ENCODE measurements at places on chromosomes 11 and 22.

- DNase-seq: no peak
These were observed 74.1 kb downstream of the ADM start for GRCh38 chr11:10379022-10379421.

GRCh38 chr11:61793829-61794204 is 1.1 kb downstream of the FEN1 start:
- DNase-seq: no peak

DNA sequence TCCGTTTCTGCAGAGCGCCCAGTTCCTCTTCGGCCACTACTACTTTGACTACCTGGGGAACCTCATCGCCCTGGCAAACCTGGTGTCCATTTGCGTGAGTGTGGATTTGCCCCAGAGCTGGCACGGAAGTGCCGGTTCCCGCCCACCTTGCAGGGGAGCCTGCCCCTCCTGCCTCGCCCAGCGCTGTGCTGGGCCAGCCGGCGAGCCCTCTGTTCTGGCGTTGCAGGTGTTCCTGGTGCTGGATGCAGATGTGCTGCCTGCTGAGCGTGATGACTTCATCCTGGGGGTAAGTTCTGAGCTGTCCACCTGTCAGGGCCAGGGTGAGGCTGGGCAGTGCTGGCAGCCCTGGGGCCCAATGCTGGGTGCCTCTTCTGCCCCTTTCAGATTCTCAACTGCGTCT is 29.8 kb downstream of the TPCN2 start:
- no peak for DNase-seq

DNA sequence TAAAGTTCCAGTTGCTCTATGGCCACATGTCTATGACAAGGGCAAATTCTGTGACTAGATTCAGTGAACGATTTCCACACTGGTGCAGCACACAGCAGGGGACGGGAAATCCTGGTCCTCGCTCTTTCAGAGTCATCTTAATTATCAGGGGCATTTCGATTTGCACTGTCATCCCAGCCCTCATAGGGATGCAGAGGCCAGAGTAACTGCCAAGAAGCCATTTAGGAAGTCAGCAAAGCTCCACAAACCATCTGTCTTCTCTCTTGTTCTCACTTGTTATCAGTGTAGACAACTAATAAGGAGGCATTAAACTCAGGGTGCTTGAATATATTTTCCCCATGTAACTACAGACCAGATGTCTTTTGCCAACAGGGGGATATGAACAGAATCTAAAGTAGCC is 151.7 kb downstream of the STK33 start:
- DNase-seq: no peak

DNA sequence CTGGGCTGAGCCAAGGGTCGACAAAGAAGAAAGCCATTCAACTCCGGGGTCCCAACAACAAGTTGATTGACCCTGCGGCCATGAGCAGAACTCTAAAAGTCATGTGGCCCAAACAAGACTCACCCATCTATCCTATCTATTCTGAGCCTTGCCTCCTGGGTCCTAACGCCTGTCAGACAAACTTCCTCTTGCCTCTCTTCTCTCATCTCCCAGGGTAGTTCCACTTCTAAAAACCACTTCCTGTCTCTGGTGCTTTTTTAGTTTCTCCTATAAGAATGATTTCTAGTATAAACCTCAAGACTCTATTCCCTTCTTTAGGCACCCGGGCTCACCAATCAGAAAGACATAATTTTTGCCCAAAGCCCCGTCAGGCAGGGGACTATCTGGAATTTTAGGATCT is 530.2 kb downstream of the DLG2 start:
- DNase-seq: no peak

- DNase-seq: peak; percentile 51
These were observed 37.5 kb downstream of the ZC3H12C start for GRCh38 chr11:110130642-110131238.

DNA sequence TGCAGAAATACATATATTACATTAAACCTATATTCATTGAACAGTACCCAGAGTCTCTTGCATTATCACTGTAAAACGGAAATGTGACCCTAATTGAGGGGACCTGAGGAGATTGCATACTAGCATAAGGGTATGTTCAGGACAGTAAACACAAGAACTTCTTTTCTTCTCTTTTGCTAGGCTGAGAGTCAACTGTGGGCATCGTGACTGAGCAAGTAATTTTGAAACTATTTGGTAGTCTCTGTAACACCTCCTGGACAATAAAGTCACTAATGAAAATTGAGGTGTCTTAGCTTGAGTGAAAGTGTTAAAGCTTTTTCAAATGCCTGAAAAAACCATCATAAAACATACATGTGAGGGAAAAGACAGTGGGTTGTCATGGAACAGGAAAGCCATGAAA is 90.9 kb downstream of the PDHX start:
- DNase-seq: no peak

DNA sequence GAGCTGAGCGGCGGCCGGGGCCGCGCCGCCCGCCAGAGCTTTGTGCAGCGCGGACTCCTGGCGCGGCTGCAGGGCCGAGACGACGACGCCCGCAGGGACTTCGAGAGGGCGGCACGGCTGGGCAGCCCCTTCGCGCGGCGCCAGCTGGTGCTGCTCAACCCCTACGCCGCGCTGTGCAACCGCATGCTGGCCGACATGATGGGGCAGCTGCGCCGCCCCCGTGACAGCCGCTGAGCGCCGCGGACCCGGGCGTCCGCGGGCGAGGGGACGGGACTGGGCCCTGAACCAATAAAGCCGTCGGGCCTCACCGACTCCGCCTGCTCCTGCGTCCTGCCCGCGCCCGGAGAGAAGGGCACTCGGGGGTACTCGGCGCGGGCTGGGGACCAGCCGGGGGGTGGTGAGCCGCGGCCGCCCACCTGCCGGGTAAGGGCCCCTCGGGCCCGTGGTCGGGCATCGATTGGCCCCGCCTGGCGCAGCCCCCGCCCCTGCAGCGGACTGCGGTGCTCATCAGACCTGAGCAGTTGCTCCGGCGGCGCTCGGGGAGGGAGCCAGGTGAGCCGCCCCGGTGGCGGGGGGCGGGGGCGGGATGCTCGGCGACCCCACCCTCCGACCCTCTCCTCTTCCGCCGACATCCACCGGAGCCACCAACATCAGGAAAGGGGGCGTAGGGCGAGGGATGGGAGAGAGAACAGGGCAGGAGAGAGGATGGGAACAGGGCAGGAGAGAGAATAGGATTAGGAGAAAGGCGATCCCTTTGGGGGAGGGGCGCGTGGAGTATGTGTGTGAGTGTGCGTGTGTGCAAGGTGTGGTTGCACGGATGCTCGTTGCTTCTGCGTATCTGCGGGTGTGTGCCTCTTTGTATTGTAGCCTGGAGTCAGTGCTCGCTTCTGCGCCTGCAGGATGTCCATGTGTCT is at the start of gene TMEM25:
Gene TMEM25, plus strand, starts transcription at position 510 of the 914 bp plus-strand sequence. CDS start 610 bp downstream, outside the sequence.
- no peak for DNase-seq

GRCh38 chr11:104435494-104435893 is 271.5 kb upstream of the PDGFD start:
- DNase-seq: no peak

DNA sequence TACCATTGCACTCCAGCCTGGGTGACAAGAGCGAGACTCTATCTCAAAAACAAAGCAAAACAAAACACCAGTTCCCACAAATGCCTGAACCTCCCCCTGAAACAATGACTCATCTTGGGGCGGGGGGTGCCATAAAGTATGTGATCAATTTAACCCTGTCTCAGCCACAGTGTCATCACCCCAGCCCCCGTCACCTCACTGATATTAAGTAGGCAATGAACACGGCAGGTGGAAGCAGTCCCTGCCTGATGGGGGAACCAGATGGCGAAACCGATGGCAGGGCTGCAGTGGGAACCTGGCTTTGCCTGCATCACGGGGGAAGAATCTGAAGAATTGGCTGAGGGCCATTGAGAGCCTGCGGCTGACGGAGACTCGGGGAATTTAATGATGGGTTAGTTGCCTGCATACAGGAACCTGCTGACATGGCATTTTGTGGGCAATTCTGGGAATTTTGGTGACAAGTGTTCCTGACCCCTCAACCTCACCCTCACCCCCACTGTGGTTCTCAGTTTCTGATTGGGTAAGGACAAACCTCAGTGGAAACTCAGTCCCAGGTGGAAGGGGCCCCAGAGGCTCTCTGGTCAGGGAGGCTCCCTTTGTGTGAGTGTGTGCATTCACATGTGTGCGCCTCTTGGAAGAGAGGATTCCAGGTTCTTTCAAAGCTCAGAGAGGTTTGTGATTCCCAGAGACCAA is 39.1 kb upstream of the SHISAL1 start:
- no peak for DNase-seq

DNA sequence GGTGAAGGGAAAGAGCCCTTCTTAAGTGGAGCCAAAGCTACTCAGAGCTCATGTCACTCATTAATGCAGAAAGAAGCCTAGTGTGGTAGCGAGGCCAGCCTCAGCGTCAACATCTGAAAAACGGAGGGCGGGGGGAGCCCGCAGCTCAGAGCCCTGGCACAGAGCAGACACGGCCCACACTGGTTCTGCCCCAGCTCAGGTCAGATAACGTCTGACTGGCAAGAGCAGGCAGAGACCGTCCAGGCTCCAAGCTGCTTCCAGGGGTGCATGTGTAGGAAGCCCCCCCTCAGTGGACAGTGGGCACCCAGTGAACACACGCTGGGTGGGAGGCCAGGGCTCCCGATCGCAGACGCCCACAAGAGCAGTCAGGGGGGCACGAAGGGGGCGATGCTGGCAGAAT is 100.8 kb downstream of the SHANK2 start:
- no peak for DNase-seq

- DNase-seq: peak; percentile 16
These were observed 266.7 kb upstream of the CTSC start for GRCh38 chr11:88604260-88604659.

DNA sequence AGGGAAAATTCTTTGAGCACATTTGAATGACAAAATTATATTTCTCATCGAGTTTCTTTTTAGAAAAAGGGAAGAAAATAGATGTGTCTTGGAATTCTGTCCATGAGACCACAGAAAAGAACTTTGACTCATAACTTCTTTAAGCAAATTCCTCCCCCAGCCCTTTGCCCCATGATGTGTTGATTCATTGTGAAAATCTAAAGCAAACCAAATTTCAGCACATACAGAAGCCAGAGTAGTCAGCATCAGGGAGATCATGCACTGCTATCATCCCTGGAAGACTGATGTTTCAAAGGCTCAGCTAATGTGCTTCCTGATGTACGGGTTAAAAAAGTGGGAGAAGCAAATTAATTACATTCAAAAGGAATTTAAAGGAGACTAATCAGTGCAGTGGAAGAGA is 159.7 kb downstream of the FAT3 start:
- no peak for DNase-seq

- DNase-seq: no peak
These were observed 4.2 kb downstream of the MUC5B start for GRCh38 chr11:1226986-1227550.

DNA sequence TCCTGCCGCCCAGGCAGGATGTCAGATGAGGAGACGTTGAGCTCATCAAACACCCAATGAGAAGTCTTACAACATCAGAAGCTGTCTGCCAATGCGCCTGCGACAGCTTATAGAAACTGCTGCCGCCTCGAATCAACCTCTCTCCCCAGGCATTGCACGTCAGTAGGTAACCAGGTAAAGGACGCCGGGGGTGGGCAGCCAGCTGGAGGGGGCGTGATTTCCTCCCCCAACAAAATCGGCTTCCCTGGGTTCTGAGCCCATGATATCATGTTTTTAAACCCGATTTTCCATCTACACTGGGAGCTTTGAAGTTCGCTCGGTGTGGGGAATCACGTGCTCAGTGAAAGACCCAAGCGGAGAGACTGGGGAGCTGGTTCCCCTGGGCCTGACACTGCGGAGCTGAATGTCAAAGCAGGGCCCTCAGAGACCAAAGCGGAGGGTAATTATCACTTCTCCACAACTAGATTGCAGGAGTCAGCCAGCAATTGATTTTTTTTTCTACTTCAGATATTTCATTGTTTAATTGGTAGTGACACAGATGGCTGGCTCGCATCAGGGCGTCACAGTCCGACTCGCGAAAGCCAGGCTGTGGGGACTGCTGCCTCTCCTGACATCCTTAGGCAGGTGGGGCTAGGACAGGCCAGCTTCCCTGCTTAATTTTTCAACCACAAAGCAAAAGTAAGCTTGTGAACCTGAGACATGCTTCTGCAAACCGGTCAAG is 15.4 kb downstream of the FAM83F start:
- no peak for DNase-seq

GRCh38 chr11:94281324-94281723 is 23.1 kb upstream of the IZUMO1R start:
- no peak for DNase-seq

- no peak for DNase-seq
These were observed 27.5 kb downstream of the TXN2 start for GRCh38 chr22:36453855-36454378.

- no peak for DNase-seq
These were observed 162.8 kb downstream of the BRD1 start for GRCh38 chr22:49664891-49665290.

DNA sequence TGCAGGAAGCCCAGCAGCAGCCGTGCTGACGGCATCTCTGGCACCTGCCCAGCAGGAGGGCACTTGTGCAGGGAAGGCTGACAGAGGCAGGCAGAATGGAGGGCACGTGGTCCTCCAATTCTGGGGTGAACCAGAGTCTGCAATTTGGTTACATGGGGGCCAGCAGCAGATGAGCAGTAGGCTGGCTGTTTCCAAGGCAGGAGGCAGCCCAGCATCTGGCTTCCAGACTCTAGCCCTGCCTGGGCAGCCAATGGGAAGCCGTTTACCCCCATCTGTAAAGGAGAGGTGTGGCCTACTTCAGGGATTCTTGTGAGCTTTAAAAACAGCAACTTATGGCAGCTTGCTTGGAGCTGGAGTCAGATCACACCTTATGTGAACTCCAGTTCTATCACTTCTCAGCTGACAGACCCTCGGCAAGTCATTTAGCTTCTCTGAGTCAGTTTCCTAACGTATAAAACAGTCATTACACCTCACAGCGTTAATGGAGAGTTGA is 27.9 kb upstream of the RASL10A start:
- DNase-seq: peak; percentile 56

DNA sequence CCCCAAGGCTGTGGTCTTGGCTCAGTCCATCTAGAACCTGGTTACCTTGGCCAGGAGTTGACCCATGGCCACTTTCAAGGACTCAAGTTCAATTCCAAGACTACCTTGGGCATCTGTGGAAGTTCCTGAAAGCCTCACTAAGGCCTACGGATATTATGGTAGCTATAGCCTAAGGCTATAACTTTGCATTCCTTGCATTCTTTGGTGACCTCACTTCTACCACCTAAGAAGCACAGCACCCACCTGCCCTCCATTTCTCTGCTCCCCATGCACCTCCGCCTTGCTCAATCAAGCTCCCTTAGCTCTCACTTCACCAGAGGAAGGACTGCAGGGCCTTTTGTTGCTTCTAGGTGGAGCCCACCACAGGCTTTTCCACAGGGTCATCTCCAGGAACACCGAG is 50.3 kb upstream of the GALNT18 start:
- no peak for DNase-seq

GRCh38 chr11:79165908-79166307 is 274.9 kb downstream of the TENM4 start:
- DNase-seq: no peak

GRCh38 chr11:8363921-8364320 is 100.2 kb upstream of the LMO1 start:
- no peak for DNase-seq

GRCh38 chr22:29477723-29478318 is 2.2 kb upstream of the NEFH start:
- no peak for DNase-seq

GRCh38 chr11:32487270-32487669 is 51.9 kb upstream of the WT1 start:
- no peak for DNase-seq

Data from skin of body (tissue), 3 donors.